Pancreas (tissue), 10 donors: ENCODE measurements at places on chromosomes 16 and 17.

- H3K27me3 ChIP-seq: no peaks in the 10 kb centered on the region
- peak overlapping the region; percentile 59 for H3K27ac ChIP-seq
- H3K4me3 ChIP-seq: peak overlapping the region; percentile 99
- peaks cover 11% of the 10 kb centered on the region for H3K4me1 ChIP-seq
- H3K36me3 ChIP-seq: no peaks in the 10 kb centered on the region
- DNase-seq: no peak
These were observed 445 bp downstream of the CIAO2B start for GRCh38 chr16:66933776-66934137.

GRCh38 chr17:59506894-59507726 lies 58.3 kb upstream of the DHX40 start:
- no peak overlapping the region for H3K4me3 ChIP-seq
- no peaks in the 10 kb centered on the region for H3K36me3 ChIP-seq
- no peak overlapping the region for H3K27ac ChIP-seq
- no peaks in the 10 kb centered on the region for H3K27me3 ChIP-seq
- no peak for DNase-seq

DNA sequence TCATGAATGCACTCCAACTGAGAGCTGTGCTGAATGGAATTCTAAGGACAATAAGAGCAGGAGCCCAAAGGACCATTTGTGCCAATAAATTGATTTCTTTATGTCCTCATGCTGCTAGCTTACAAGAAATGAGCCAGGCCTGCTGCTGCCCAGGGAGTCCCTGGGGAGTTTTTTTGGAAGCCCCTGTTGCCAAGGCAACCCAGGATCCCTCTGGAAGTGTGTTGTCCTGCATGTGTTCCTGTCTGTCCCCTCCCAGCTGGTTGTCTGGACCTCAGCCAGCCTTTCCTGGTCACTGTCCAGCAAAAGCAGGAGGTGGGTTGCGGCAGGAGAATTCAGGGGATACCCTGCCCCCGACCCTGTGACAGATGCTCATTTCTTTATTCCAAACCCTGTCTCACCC lies 51.0 kb upstream of the GPRC5B start:
- no peaks in the 10 kb centered on the region for H3K27me3 ChIP-seq
- no peaks in the 10 kb centered on the region for H3K36me3 ChIP-seq
- no peaks in the 10 kb centered on the region for H3K4me1 ChIP-seq
- no peak for DNase-seq
- H3K4me3 ChIP-seq: no peak overlapping the region

GRCh38 chr16:70715860-70716357 lies 30.1 kb upstream of the MTSS2 start:
- H3K27ac ChIP-seq: peak overlapping the region; percentile 76
- no peaks in the 10 kb centered on the region for H3K27me3 ChIP-seq
- no peak overlapping the region for H3K4me3 ChIP-seq
- DNase-seq: no peak

- no peak overlapping the region for H3K4me3 ChIP-seq
- H3K4me1 ChIP-seq: peaks cover 77% of the 10 kb centered on the region
- no peak for DNase-seq
- H3K36me3 ChIP-seq: no peaks in the 10 kb centered on the region
- no peaks in the 10 kb centered on the region for H3K27me3 ChIP-seq
These were observed 32.0 kb upstream of the SUPT4H1 start for GRCh38 chr17:58383892-58384462.

- no peak overlapping the region for H3K27ac ChIP-seq
- H3K4me3 ChIP-seq: no peak overlapping the region
- H3K27me3 ChIP-seq: no peaks in the 10 kb centered on the region
- H3K4me1 ChIP-seq: no peaks in the 10 kb centered on the region
- H3K36me3 ChIP-seq: no peaks in the 10 kb centered on the region
These were observed 77.1 kb downstream of the PRKCA start for GRCh38 chr17:66379544-66379943.

- H3K27me3 ChIP-seq: no peaks in the 10 kb centered on the region
- no peak overlapping the region for H3K27ac ChIP-seq
- DNase-seq: no peak
- H3K4me3 ChIP-seq: no peak overlapping the region
- H3K4me1 ChIP-seq: no peaks in the 10 kb centered on the region
These were observed 23.2 kb upstream of the FAM20A start for GRCh38 chr17:68624381-68624780.

- H3K27ac ChIP-seq: no peak overlapping the region
- no peak for DNase-seq
- H3K4me1 ChIP-seq: no peaks in the 10 kb centered on the region
These were observed 15.3 kb upstream of the TNS4 start for GRCh38 chr17:40516581-40517285.

DNA sequence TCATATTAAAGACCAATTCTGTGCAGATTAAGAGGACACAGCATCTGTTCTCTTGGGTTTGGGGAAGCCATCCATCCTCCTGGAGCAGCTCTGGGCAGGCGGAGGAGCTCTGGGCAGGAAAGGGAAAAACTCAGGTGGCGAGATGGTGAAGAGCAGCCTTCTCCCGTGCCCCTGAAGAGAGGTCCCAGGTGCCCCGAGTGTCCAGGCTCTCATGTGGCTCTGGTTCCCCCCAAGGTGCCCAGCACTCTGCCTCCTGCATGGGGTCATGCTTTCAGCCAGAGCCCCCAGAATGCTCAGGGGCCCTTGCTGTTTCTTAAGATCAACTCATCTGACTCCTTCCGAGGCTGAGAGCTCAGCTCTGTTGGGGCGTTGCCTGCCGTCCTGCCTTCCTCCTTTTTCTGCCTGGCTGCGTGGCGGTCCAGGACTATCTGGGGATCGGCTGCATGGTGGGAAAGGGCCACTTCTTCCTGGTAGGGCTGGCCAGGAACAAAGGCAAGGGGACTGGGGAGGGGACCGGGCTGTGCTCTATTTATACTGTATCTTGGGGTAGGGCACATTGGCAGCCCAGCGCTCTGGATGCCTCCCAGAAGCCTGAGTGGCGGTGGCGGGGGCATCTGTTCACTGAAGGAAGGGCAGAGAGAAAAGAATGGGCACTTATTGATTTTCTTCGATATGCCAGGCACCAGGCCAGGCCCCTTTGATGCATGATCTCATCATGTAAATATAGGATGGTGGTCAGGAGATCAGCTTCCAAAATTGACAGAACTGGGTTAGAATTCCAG lies 103.2 kb upstream of the SDK2 start:
- H3K4me1 ChIP-seq: peaks cover 4% of the 10 kb centered on the region
- no peaks in the 10 kb centered on the region for H3K27me3 ChIP-seq
- peak overlapping the region; percentile 53 for H3K27ac ChIP-seq
- H3K36me3 ChIP-seq: no peaks in the 10 kb centered on the region

GRCh38 chr17:44083250-44083849 lies 12.8 kb downstream of the G6PC3 start:
- no peak overlapping the region for H3K4me3 ChIP-seq
- H3K27me3 ChIP-seq: no peaks in the 10 kb centered on the region
- no peaks in the 10 kb centered on the region for H3K36me3 ChIP-seq
- peak; percentile 56 for DNase-seq
- H3K4me1 ChIP-seq: no peaks in the 10 kb centered on the region

GRCh38 chr16:4538350-4539235 lies at the start of gene CDIP1:
Gene CDIP1, minus strand, starts transcription at chr16:4538773. Its CDS starts 24,643 bp downstream, at chr16:4514130.
- H3K27ac ChIP-seq: peak within 1 kb of the TSS; percentile 92
- no peaks in the 10 kb centered on the region for H3K4me1 ChIP-seq
- H3K36me3 ChIP-seq: no peaks in the 10 kb centered on the region
- DNase-seq: peak; percentile 99
- peak within 1 kb of the TSS; percentile 95 for H3K4me3 ChIP-seq
- H3K27me3 ChIP-seq: no peaks in the 10 kb centered on the region

- H3K4me3 ChIP-seq: no peak overlapping the region
- no peak for DNase-seq
- no peaks in the 10 kb centered on the region for H3K36me3 ChIP-seq
- H3K27ac ChIP-seq: no peak overlapping the region
These were observed 13.3 kb upstream of the FOXF1 start for GRCh38 chr16:86496929-86497461.

DNA sequence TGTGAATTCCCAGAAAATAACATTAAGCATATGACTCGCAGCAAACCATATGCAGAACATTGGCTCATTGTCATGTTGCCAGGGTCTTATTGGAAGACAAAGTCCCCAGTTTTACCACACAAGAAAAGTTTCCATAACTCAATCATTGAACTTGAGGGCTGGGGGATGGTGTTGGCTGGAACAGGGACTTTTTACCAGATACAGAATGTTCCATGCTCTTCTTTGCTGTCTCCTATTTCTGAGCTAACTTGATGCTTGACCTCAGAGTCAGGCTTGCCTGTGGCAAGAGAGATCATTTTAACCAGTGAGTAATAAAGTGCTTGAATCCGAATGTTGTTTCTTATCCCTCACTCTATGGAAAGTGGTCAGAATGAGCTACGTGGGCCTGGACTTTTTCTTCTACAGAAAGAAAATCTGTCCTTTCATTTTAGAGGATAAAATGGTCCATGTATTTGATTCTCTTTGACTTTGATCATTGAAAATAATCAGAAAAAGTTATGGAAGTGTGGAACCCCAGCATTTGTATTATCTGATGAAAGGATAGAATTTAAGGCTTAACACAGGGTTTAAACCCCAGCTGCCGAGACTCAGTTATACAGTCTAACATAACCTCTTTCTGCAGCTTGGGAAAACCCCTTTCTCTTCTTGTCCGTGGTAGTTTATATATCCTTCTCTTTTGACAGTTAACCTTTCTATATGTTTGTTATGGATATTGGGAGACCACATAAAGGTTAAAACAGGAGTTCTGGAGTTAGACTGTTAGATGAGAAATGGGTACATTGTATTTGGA lies 67.0 kb downstream of the TUBD1 start:
- H3K27me3 ChIP-seq: no peaks in the 10 kb centered on the region
- DNase-seq: no peak
- H3K4me1 ChIP-seq: peaks cover 39% of the 10 kb centered on the region
- H3K27ac ChIP-seq: no peak overlapping the region

DNA sequence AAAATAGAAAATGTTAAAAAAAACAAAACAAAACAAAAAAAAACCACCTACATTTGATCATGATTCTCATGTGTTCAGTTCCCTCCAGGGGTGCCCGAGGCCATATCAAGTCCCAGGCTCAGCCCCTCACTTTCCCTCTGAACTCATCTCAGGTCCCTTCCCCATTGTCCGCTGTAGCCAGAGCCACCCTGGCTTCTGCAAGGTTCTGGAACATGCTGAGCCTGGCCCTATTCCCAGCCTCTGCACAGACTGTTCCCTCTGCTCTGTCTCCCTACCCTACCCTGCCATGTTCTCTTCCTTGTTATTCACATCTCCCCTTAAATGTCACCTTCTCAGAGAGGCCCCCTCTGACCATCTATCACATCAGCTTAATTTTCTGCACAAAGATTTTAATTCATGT lies 46.9 kb downstream of the TK2 start:
- DNase-seq: no peak
- H3K27ac ChIP-seq: no peak overlapping the region
- no peak overlapping the region for H3K4me3 ChIP-seq
- H3K36me3 ChIP-seq: no peaks in the 10 kb centered on the region
- H3K4me1 ChIP-seq: peaks cover 8% of the 10 kb centered on the region
- H3K27me3 ChIP-seq: no peaks in the 10 kb centered on the region

GRCh38 chr17:19331134-19331533 lies 31.4 kb downstream of the B9D1 start:
- no peaks in the 10 kb centered on the region for H3K27me3 ChIP-seq
- no peak overlapping the region for H3K4me3 ChIP-seq
- no peaks in the 10 kb centered on the region for H3K4me1 ChIP-seq
- DNase-seq: no peak

GRCh38 chr17:46025510-46026165 lies 26.6 kb downstream of the STH start:
- H3K27ac ChIP-seq: peak overlapping the region; percentile 77
- peaks cover 56% of the 10 kb centered on the region for H3K4me1 ChIP-seq
- DNase-seq: peak; percentile 52
- H3K27me3 ChIP-seq: no peaks in the 10 kb centered on the region
- H3K4me3 ChIP-seq: no peak overlapping the region
- no peaks in the 10 kb centered on the region for H3K36me3 ChIP-seq

GRCh38 chr16:52496051-52496876 lies 50.7 kb downstream of the TOX3 start:
- H3K36me3 ChIP-seq: no peaks in the 10 kb centered on the region
- no peaks in the 10 kb centered on the region for H3K27me3 ChIP-seq
- no peak overlapping the region for H3K4me3 ChIP-seq
- peak overlapping the region; percentile 1 for H3K27ac ChIP-seq

DNA sequence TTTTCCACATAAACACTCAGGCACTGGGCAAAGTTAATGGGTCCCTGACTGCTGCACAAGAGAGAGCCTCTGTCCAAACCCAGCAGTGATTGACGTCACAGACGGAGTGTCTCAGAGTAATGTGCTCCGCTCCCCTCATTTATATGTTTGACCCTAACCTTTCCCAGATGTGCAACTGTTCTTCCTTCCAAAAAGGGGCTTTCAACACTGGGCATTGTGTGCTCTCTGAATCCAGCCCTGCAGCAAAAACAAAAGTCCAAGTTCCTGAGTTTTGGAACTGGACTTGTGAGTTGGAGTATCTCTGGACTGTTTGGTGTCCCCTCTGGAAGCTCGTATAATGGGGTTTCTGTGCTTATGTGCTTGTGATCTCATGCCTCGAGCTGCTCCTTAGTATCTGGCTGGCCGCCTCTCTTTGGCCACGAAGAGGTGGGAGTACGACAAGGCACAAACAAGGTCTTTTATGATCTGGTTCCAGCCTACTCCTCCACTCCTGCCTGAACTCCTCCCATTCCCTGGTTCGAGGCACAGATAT lies 76.4 kb upstream of the SMIM36 start:
- H3K27ac ChIP-seq: no peak overlapping the region
- H3K27me3 ChIP-seq: no peaks in the 10 kb centered on the region
- no peak overlapping the region for H3K4me3 ChIP-seq
- no peaks in the 10 kb centered on the region for H3K36me3 ChIP-seq
- DNase-seq: no peak

DNA sequence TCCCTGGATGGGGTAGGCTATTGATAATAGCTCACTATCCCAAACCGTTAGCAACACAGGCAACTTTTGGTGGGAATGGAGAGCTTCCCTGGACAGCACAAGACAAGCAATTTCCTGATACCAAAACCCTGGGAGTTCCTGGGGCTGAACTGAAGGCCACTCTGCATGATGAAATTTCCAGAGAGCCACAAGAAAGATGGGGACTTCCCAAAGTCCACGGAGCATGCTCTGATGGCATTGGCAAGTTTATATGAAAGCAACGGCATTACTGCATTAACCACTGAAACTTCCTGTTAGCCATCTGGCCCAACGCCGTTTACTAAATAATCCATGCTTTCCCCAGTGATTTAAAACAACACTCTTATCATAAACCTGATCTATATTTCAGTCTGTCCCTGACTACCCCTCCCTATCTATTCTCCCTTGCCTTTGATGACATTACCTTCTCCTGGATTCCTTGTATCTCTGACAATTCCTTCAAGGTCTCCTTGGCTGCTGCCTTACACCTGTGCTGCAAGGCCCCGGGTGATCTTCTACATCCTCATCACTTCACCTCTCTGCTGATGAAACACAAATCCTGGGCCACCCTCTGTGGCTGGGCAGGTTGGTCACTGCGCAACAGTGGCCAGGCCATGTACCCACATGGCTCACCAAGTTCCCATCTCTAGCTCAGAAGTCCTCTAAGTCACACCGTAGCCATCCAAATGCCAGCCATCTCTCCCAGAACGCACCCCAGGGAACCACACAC lies 108.5 kb upstream of the RCVRN start:
- H3K36me3 ChIP-seq: no peaks in the 10 kb centered on the region
- no peak for DNase-seq
- H3K4me1 ChIP-seq: no peaks in the 10 kb centered on the region
- no peak overlapping the region for H3K27ac ChIP-seq
- H3K4me3 ChIP-seq: no peak overlapping the region
- no peaks in the 10 kb centered on the region for H3K27me3 ChIP-seq
